Caudate nucleus (tissue), 63 donors: ENCODE measurements at places on chromosomes 5 and 9.

DNA sequence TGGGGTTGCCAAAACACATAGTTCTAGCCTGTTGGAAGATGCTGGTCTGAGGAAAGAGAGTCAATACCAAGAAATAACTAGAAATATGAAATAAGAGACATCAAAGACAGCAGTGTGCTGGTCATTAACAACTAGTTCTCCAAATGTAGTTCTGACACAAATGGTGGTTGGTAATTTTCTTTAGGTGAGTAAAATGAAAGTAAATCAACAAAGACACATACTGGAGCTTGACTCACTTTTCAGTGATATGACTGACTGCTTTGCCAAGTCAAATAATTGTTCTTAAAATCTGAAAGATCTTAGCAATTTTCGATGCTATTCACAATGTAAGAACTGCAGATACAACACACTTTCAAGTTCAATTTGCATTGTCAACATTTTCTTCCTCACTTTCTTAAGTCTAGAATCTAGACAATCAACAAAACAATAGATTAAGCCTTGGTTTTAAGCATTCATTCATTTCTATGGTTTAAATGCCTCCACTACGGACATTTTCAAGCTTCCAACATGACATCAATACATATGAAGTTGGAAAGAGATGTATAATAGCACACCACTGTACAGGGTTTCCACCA, 166.8 kb upstream of the MAP3K1 start:
- DNase-seq = no peak

GRCh38 chr5:72013766-72014624, 93.3 kb upstream of the MAP1B start:
- DNase-seq = peak; percentile 31

DNA sequence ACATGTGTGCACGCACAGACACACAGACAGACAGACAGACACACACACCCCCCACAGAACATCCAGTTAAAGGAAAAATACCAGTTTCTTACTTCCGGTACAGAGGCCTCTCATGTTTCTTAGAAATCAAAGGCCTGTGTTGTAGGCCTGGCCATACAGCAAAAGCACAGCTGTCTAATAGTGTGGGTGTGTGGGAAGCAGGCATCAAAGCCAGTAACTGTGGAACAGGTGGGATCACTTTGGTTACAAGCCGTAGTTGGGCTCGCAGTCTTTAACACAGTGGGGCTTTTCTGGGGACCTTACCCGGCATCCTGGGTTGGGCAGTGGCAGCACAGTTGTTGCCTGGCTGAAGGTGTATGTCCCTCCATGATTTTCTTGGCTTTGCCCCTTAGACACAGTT, 55.2 kb downstream of the FBXL7 start:
- no peak for DNase-seq

GRCh38 chr5:141475625-141476131, at the start of gene PCDHGC3:
Gene PCDHGC3 (plus strand): TSS chr5:141475966. CDS start chr5:141476117, 151 bp downstream.
- peak; percentile 65 for DNase-seq

- DNase-seq = no peak
Observed at GRCh38 chr5:8458038-8458383, 589.1 kb downstream of the MTRR start.
